ENCODE measurements at places on chromosomes 2 and 18. TPM values are rescaled to one million over a fixed set of nuclear protein-coding genes. Genes with fewer than 3 reads are reported as not detected.

CHST9 gene
- total RNA-seq: 9.2 TPM

C1QL2 gene
- total RNA-seq: not detected

- H3K4me1 ChIP-seq: peaks cover 28% of the 10 kb centered on the region
- H3K27me3 ChIP-seq: no peaks in the 10 kb centered on the region
- no peaks in the 10 kb centered on the region for H3K36me3 ChIP-seq
- no peak for DNase-seq
- no peak overlapping the region for H3K27ac ChIP-seq
Observed at GRCh38 chr2:146576339-146577111, 1268.3 kb upstream of the ACVR2A start.

DNA sequence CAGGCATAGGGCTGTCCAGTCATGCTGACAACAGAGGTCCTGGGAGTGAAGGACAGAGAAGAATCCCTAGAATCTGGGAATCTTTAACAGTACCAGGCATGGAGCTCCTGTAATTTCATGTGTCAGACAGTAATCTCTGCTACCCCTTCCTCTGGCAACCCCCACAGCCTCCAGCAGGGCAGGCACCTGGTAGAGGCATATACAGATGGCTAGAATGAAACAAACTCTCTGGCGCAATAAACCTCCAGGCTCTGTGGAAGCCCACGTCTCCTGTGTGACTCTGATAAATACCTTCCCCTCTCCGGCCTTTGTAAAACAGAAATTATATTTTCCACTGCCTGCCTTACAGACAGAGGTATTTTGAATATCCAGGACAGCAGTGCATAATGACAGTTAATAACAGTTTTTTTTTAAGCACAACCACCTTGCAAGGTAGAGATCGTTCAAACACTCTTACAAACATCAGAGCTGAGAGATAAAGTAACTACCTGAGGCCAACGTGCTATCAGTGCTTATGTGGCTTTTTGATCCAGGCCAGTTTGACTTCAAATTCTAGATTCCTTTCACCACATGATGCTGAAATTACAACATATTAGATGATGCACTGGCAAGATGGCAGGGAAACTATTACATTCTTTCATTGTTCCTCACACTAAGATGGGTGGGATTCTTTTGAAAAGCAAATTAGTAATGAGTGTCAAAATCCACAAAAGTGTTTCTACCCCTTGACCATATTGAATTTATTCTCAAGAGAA is 47.7 kb upstream of the TMEM247 start:
- H3K36me3 ChIP-seq: no peaks in the 10 kb centered on the region
- H3K27ac ChIP-seq: no peak overlapping the region
- H3K4me3 ChIP-seq: no peak overlapping the region
- no peaks in the 10 kb centered on the region for H3K27me3 ChIP-seq
- DNase-seq: no peak
